Naive B cell (primary cell): ENCODE measurements at places on chromosomes 2 and 18. TPM values are rescaled to one million over a fixed set of nuclear protein-coding genes. Genes with fewer than 3 reads are reported as not detected.

TRABD2A gene
- 8.2 TPM for polyA plus RNA-seq

TEKT4 gene
- polyA plus RNA-seq = not detected

FSIP2 gene
- polyA plus RNA-seq = not detected

NTSR2 gene
- polyA plus RNA-seq = not detected

PLGLB1 gene
- polyA plus RNA-seq = 1.5 TPM

C2orf80 gene
- not detected for polyA plus RNA-seq

ANKRD53 gene
- not detected for polyA plus RNA-seq

SLC8A1 gene
- 0.04 TPM for polyA plus RNA-seq

ALPG gene
- polyA plus RNA-seq = not detected
